Fibroblast of the conjunctiva (primary cell): ENCODE measurements at places on chromosomes 1 and 21.

DNA sequence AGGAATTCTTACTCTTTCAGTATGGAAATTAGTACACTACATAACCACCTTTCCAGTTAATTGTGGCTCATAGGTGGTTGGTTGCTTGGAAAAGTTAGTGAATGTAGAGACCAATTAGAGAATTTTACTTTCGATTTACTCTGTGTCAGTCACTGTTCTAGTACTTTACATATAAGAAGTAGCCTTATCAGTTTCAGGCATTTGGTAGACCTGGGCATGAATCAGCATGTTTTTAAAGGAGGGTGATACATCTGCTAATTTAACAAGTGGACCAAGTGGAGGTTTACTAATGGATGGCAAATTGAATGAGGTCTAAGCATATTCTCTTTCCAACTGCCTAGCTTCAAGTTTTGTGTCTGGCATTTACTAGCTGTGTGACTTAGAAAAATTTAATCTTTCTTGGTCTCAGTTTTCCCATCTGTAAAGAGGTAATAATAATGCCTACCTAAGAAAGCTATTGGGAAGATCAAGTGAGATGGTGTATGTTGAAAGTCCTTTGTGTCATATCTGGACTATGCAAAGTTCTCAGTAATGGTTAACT is 1158.6 kb downstream of the PLA2G4A start:
- DNase-seq: no peak

DNA sequence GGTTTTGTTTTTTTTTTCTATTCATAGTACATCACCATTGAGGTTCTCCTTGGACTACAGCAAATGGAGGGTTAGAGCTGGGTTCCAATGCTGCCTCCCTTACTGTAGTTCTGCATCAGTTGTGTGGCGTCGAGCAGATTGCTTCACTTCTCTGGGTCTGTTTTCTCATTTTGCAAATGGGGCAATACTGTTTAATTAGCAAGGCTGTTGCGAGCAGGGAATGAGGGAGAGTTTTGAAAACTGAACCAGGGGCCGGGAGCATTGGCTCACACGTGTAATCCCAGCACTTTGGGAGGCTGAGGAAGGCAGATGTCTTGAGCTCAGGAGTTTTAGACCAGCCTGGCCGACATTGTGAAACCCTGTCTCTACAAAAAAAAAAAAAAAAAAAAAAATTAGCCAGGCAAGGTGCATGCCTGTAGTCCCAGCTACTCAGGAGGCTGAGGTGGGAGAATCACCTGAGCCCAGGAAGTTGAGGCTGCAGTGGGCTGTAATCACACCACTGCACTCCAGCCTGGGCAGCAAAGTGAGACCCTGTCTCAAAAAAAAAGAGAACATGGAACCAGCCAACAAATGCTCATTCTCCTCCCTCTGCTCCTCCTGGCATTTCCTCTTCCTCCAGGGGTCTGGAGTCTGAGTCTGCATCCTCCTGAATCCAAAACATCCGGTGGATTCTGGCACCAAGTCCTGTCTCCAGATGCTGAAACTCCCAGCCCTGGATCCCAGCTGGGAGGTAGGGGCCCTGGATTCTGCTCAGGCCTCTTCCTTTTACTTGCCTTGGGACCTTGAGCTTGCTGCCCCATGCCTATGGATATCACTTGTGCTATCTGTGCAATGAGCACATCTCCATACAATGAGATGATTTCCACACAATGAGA is 3.7 kb upstream of the PLOD1 start:
- no peak for DNase-seq

DNA sequence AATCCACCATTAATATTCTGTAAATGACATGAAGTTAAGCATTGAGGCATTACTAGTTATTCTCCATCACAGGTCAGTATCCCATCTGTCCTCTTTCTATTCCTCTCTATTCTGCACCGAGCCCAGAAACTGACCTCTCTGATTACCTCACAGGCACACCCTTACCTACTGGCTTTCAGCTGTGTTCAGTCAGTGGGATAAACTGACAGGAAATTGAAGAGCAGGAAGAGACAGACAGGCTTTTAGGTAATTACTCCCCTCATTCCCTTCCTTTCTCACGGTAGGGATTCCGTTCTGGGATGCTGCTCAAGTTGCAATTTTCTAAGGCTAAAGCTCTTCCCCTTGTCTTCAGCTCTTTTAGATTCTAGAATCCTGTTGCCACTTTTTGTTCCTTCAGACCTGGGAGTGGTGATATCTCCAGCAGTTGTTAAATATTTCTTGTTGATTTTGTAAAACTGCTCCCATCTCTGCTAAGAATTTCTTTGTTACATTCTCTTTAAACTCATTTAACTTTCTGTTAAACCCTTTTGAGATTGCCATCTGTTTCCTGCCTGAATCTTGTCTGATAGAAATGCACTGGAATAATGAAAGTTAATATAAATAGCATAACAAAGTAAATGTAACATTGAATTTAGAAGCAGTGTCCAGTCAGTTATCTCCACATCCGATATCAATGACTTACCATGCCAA is 1063.4 kb downstream of the PLA2G4A start:
- DNase-seq: no peak

- no peak for DNase-seq
These were observed 2.5 kb downstream of the S1PR1 start for GRCh38 chr1:101239095-101240040.

GRCh38 chr1:147509786-147510395 is 31.4 kb upstream of the BCL9 start:
- DNase-seq: no peak

GRCh38 chr1:88001460-88001859 is 672.8 kb downstream of the LMO4 start:
- DNase-seq: no peak

GRCh38 chr1:110068646-110069403 is 1.6 kb downstream of the ALX3 start:
- DNase-seq: no peak

DNA sequence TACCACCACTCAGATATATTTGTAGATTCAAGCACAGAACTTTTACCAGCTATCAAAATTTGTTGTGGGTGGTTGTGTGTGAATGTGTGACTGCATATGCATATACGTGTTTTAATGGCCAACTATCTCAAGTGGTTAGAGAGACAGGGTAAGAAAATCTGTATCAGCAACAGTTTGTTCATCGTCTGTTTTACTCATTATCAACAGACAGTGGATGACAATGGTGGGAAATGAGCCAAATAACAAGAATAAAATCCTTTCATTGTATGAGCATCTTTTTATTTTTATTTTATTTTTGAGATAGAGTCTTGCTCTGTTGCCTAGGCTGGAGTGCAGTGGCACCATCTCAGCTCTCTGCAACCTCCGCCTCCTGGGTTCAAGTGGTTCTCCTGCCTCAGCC is 22.7 kb upstream of the DYNLT5 start:
- DNase-seq: no peak

DNA sequence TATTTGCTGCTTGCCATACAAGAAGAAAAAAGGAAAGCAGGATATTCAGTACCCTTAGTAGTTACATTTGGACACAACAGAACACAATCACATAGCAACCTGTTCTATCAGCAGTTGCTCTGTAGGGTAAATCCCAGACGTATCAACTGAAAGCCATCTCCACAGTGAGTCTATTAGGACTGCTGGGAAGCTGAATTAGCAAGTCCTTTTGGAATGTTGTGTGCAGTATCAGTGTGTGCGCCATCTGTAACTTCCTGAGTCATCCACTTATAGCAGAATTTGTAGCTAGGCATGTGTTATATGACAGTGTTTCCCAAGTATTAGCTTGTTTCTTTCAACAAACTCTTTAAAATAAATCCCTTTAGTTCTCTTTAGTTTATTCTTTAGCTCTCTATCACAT is 21.3 kb downstream of the CCDC30 start:
- DNase-seq: peak; percentile 39

DNA sequence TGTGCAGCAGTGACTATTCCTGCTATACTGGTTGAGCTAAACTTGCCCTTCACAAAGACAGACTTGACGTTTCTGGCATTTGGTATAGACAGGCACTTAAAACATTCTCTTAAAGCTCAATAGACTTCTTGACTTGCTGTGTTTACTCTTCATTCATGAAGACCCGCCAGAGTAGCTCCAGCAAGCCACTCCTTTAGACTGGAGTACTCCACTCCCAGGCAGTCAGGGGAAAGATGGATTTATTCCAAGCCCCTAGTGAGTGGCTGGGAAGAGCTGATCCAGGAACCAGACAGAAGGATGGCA is 70.7 kb downstream of the EVA1C start:
- no peak for DNase-seq

DNA sequence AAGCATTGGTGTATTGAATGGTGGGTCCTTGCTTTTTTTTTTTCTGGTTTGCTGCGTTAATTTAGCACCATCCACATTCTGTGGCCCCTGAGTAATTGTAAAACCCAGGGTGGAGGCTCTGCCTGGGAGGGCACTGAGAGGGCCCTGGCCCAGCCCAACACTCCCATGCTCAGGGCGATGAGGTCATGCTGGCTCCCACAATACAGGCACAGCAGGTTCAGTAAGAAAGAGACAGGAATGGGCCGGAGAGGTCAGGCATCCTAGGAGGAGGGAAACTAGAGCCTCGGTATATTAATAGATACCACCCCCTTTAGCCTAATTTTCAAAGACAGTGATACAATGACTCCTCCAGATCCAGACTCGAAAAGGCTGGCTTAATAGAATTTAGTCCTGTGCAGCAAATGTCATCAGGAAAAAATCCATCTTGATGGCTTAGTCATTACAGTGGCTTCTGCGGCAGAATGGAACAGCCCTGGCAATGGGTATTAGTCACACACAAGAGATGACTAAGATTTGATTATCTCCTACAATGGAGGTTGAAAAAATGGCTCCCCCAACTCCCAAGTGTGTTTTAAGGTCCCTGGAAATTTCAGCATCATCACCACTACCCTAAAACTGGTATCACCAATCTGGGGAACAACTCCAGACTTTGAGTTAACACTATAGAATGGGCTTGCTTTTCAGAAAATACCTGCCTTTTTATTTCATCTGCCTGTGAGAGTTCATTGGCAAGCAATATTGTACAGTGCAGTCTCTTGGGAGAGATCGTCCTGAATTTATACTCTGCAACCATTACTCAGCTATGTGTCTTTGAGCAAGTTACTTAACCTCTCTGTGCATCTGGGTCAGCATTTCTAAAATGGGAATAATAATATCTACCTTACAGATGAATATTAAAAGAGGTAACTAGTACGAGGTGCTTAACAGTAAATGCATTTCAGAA is 43.9 kb upstream of the LYST start:
- DNase-seq: peak; percentile 84
